ENCODE measurements at places on chromosomes 5 and 9. TPM values are rescaled to one million over a fixed set of nuclear protein-coding genes. Genes with fewer than 3 reads are reported as not detected.

Gene ABO
- 0.22 TPM for total RNA-seq

Gene COL5A1
- total RNA-seq: 8.3 TPM

Gene DYNC2I2
- 43.6 TPM for total RNA-seq

Gene ERCC8
- total RNA-seq: 12.0 TPM

Gene NRG2
- total RNA-seq: 0.20 TPM

Gene TTC39B
- 1.8 TPM for total RNA-seq

Gene GABRG2
- total RNA-seq: not detected

Gene FOXD4L5
- not detected for total RNA-seq

Gene HTR1A
- not detected for total RNA-seq

Gene MPDZ
- 55.8 TPM for total RNA-seq

Gene ARSB
- 7.0 TPM for total RNA-seq

Gene CDH9
- total RNA-seq: not detected

Gene NR5A1
- not detected for total RNA-seq

Gene CPLANE1
- total RNA-seq: 13.3 TPM

Gene CNTNAP3
- total RNA-seq: 39.2 TPM

Gene SPAAR
- 1.8 TPM for total RNA-seq

Gene RASEF
- total RNA-seq: under 0.01 TPM

Gene ADAMTSL2
- under 0.01 TPM for total RNA-seq

Gene UGT3A2
- not detected for total RNA-seq

Gene SCGB3A2
- not detected for total RNA-seq

Gene CARTPT
- total RNA-seq: not detected

Gene SPATA31A6
- not detected for total RNA-seq

Gene STKLD1
- total RNA-seq: 0.44 TPM

Gene ZNF366
- 1.3 TPM for total RNA-seq

Gene LHX6
- 0.40 TPM for total RNA-seq

Gene RNF44
- total RNA-seq: 5.6 TPM

Gene CCDC171
- total RNA-seq: 0.44 TPM

All from lung microvascular endothelial cell (primary cell).